ENCODE measurements at places on chromosomes 7 and 10.

- no peak for DNase-seq
These were observed 102.7 kb upstream of the NPTX2 start for GRCh38 chr7:98514211-98515031.

DNA sequence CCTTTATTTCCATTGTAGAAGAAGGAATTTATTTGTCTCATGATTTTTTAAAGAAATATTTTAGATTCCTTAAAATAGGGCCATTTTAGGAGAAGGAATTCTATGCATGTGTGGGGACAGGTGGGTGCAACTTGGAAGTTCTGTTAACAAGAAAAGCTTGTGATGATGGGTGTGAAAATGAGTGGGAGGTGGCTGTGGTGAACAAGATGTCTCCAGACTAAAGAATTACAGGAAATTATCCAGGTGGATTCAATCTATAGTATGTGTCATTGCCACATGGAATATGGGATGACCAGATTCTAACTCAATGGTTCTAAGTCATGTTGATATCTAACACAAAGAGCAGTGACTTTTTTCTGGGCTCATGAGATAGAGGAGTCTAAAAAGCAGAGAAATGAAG lies 229.6 kb upstream of the IGFBP3 start:
- no peak for DNase-seq

DNA sequence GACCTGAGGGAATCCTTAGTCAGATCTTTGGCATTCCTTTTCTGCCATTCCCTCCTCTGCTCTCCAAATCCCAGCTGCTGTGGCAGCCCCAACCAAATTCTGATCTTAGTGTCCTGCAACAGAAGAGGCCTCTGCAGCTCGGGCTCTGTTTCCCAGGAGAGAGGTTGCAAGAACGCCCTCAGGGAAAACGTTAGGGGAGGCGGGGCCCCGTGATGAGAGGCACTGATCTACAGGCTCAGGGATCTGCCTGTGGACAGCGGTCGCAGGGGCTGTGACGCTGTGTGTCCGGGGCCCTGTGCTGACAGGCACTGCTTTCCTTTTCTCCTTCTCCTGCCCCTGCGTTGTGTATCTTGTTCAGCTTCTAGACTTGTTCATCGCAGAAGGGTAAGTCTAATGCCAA lies 57.3 kb upstream of the DPYSL4 start:
- DNase-seq = no peak

DNA sequence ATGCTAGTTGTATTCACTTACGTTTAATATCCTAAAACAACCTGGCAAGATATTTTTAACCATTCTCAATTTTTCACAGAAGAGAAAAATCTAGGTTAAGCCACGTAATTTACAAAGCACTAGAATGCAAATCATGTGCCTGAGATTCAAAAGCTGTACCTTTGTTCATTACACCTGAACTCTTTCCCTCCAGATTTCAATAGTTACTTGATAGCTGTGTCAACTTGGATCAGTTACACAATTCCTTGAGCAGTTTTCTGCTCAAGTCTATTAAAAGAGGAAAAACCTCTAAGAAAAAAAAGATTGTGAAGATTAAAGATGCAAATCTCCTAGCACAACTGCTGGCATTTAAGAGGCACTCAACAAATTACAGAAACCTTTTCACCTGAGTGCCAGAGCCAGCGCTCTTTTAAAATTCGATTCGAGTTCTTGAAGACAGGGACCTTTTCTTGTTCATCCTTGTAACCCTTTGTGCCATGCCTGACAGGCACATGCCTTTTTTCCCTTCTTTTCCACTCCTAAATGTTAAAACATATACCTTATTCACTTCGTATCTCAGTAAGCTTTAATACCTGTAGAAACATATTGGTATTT lies 886 bp downstream of the NSUN6 start:
- DNase-seq = no peak

GRCh38 chr7:50857804-50858489 lies 75.3 kb upstream of the GRB10 start:
- DNase-seq = no peak

- no peak for DNase-seq
These were observed 17.1 kb downstream of the PDLIM1 start for GRCh38 chr10:95273393-95274312.

GRCh38 chr7:45036796-45037195 lies 36.8 kb downstream of the CCM2 start:
- no peak for DNase-seq

- DNase-seq = no peak
These were observed 38.9 kb upstream of the FHIP2A start for GRCh38 chr10:114782666-114783065.
